ENCODE measurements at places on chromosomes 16 and 17. TPM values are rescaled to one million over a fixed set of nuclear protein-coding genes. Genes with fewer than 3 reads are reported as not detected.

KRTAP9-8 gene
- total RNA-seq: not detected

- DNase-seq: no peak
Observed at GRCh38 chr16:3661311-3661710, 6.8 kb downstream of the DNASE1 start.

DNA sequence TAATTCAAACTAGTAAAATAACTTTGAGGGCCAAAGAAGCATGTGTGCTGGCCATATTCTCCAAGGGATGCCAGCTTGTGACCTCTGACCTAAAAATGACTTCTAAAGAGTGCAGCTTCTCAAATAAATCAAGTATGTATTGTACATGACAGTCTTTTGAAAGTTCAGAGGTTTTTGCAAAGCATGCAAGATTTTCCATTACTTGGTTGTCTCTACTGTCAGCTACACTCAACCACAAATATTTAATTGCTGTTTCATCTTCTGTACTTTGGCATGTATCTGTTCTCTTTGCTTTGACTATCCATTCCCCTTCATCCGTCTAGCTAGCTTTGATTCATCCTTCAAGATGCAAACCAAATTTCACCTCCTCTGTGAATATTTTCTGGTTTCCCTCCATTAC lies 121.9 kb upstream of the HS3ST2 start:
- DNase-seq: peak; percentile 69

DNA sequence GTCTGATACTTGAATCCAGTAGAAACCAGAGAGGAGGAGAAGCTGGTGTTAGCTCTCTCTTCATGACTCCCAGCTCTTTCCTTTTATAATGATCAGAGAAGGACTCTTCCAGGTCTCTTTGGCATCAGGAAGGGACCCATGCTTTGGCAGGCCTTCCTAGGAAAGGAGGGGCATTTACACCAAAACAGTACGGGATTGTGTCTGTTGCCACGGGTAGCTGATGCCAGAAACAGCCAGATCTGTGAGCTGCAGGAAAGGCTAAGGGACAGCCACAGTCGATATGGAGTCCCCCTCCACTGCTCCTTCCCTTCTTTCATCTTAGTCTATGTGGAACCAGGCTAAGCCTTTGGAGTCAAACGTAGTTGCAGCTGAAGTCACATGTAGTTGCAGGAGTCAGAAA lies 9.3 kb downstream of the CEP295NL start:
- DNase-seq: no peak

- DNase-seq: no peak
Observed at GRCh38 chr16:56994311-56994710, 5.0 kb downstream of the NLRC5 start.

All from LHCN-M2 (cell line).